ENCODE measurements at places on chromosomes 11 and 22.

DNA sequence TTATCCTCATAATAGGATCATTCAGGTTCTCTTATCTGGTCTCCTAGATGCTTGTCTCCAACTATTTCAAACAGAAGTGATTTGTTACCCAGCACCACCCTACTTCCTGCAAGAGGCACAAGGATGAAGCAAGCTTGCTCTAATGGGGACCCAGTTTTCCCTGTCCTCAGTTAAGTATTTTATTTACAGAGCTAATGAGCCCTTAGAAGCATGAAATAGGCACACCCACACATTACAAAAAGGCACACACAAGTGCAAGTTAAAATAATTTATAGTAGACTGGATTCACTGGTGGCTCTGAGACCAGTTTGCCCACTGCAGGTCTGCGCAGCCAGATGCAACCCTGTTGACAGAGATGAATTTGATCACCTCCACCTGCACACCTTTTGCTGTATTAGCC is 167.5 kb downstream of the KIRREL3 start:
- no peak for DNase-seq

- no peak for DNase-seq
Observed at GRCh38 chr11:109929308-109929707, 163.9 kb upstream of the ZC3H12C start.

DNA sequence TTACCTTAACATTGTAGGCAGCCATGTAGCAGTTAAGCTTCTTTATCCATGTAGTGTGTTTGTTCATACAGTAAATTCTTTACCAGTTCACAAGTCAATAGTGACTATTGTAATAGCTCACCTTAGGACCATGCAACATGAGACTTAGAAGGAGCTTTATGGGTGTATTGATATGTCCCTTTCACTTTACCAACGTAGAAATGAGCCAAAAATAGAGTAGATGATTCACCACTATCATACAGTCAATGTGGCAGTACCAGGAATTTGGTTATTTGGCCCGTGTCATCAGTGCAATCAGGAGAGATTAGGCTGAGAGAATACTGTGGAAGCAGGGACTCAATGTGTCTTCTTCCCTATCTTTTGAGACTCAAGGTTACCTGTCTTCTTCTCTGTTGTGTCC is 4.7 kb downstream of the ZDHHC13 start:
- no peak for DNase-seq

DNA sequence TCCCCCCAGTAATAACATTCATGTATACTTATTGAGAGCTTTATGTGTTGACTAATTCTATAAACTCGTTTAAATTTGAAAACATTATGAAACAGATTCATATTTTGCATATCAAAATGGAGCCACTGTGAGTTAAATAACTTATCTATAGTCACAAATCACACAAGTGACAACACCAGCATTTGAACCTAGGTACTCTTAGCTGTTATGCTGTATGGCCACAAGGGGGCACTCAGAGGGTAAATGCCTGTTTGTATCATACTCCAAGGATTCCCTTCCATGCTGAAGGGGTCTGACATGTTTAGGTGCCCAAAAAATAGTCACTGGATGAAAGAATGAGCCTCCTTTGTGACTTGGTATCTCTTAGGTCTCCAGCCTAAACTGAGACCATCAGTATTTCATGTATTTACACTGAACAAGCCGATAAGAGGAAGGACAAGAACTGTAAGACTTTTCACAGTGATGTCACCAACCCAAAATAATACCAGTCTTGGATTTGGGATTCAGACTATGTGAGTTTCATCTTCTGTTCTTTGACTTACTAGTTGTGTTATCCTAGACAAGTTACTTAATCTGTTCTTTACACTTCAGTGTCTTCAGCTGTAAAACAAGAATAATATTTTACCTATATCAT is 12.2 kb upstream of the OR52D1 start:
- DNase-seq, result peak; percentile 49

DNA sequence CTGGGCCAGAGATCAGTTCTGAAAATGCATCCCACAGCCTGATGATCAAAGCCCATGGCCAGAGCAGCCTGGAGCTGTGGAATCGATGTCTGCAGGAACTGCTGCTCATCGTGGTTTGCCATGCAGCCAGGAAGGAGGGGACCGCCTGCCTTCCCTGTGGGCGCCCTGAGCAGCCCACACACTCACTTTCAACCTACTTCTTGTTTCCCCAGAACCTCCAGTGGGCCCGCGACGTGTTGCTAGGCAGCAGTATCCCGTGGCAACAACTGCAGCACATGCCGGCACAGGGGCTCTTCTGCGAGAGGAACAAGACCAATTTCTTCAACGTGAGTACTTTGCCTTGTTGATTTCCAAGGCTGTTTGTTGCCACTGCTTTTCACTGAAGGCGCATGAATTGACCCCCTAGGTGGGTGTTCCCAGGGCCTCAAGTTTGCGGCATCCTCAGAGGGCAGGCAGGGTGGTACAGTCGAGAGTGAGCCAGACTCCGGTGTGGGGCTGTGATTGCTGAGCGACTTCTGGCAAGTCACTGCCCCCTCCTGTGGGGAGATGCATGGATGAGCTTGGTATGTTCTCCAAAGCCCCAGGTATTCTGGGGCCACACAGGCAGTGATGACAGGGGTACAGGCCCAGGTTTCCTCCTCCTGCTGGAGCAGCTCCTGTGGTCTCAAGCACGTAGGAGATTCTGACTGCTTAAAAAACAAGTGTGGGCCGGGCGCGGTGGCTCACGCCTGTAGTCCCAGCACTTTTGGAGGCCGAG is 47.0 kb upstream of the SUSD2 start:
- DNase-seq, result peak; percentile 56

DNA sequence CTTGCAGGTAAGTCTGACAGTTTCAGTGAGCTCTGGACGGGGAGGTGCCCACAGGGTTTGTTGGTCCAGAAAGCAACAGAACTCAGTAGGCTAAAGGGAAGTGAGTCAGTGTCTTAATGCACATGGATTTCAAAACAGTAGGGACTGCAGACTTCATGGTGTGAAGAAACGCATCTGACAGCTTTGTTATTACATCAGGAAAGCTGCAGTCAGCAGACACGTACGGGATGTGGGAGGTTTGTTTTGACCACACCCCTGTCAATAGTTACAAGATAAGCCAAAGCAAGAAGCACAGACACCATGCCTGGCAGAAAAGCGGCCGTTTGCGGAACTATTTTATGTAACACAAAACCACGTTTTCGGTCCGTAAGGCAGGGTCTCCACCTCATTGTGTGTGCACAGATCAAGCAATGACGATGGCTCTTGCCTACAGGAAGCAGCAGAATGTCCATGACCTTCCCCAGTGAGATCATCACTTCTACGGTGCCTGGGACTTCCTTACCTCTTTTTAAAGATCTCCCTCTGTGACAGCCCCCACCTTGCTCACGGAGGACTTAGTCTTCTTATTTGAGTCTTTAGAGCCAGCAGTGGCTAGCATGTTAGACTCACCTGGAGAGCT is 58.2 kb upstream of the FTH1 start:
- peak; percentile 36 for DNase-seq

- DNase-seq, result no peak
Observed at GRCh38 chr11:79274636-79275331, 166.0 kb downstream of the TENM4 start.

DNA sequence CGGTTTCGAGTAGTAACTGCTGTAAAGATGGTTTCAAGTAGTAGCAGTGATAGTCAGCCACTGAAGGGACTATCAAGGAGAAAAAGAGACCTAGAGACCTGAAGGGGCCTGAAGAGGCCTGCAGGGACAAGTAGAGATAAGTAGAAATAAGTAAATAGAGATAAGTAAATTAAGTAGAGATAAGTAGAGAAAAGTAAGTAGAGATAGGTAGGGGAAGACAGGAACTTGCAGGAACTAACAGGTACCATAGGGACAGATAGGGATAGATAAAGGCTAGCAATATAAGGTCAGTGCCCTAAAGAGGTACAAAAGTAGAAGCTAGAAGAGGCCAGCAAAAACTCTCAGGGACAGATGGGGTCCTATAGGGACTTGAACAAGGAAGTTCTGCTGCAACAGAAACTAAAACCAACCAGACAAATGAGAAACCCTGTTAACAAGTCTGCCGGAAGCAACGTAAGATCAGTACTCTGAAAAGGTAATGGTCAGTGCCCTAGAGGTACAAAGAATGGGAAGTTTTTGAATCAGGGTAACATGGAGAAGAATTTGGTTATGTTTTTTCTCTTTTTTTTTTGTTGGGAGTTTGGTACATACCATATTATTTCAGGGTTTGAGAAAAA is 9.6 kb upstream of the SC5D start:
- no peak for DNase-seq
